M059J (cell line): ENCODE measurements at places on chromosomes 1 and 21. TPM values are rescaled to one million over a fixed set of nuclear protein-coding genes. Genes with fewer than 3 reads are reported as not detected.

FMO3 gene
- total RNA-seq = 0.10 TPM in 1 of 2 replicates, not detected in the other

NKAIN1 gene
- total RNA-seq = 0.12 and 2.8 TPM in 2 replicates

TTC34 gene
- total RNA-seq = 0.05 and 0.07 TPM in 2 replicates

DNA sequence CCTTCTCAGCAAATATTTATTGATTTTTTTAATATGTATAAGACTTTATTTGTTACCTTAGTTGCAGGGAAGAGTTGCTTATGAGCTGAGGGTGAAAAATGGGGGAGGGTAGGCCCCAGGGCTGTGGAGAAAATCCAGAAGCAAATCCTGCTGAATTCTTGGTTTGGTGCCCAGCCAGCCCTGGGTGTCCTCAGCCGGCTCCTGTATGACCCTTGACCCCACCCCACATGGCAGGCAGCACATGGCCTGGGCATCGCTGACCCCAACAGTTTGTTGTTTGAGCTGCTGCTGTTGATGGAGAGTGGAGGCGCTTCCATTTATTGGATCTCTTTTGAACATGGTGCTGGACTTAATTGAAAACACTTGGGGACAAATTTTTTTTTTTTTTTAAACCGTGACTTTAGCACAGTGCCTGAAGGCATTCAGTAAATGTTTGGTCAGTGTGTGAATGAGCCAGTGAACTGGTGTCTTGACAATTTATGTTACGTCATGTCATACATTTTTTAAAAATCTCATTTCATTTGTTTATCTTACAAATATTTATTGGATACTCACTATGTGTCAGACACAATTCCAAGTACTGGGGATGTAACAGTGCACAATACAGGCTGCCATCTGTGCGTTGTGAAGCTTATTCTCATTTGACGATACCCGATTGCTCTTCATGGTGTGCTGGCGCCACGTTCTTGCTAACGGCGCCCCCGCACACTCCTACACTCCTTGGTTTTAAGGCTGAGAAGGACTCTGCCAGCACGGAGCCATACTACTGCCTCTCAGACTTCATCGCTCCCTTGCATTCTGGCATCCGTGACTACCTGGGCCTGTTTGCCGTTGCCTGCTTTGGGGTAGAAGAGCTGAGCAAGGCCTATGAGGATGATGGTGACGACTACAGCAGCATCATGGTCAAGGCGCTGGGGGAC is 98.8 kb downstream of the MTR start:
- peak; percentile 48 for DNase-seq

CD101 gene
- total RNA-seq = 0.07 and 1.2 TPM in 2 replicates

DNA sequence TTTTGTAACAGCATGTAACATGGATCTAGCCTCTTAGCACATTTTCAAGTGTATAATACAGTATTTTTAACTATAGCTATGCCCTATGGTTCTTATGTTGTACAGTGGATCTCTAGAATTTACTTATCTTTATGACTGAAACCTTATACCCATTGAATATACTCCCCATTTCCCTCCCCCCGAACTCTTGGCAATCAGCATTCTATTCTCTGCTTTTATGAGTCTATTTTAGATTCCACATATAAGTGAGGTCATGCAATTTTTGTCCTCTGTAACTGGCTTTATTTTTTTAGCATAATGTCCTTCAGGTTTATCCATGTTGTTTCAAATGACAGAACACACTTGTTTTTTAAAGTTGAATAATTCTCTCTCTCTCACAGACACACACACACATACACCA is 3.1 kb upstream of the GBP6 start:
- no peak for DNase-seq

TCEA3 gene
- total RNA-seq = 0.07 and 0.30 TPM in 2 replicates

GRCh38 chr1:223242382-223242955 is 99.4 kb upstream of the TLR5 start:
- peak; percentile 40 for DNase-seq

- DNase-seq = peak; percentile 47
Measured at GRCh38 chr1:201385299-201385891, 7.9 kb upstream of the TNNT2 start.

OR2T29 gene
- not detected in 2 replicates for total RNA-seq

GRCh38 chr1:21914450-21914849 is 22.7 kb downstream of the HSPG2 start:
- no peak for DNase-seq

DNA sequence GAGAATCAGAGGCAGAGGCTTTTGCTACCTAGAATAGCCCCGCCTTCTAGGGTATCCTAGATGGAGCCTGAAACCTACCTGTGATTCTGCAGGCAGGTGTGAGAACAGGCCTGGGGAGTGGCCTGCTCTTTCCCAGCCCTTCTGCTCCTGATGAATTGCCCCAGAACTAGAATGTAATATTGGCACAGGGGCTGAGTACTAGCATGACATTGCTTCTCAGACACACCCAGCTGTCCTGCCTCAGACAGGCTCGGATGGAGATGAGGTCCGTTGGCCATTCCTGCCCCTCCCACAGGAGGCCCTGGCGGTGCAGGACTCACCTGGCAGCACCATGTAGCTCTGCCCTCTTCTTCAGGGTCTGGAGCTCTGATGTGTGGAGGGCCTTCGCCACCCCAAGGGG is 237.6 kb downstream of the GRIK3 start:
- no peak for DNase-seq

GRCh38 chr1:158196461-158196860 is 15.8 kb downstream of the CD1D start:
- DNase-seq = no peak

DNA sequence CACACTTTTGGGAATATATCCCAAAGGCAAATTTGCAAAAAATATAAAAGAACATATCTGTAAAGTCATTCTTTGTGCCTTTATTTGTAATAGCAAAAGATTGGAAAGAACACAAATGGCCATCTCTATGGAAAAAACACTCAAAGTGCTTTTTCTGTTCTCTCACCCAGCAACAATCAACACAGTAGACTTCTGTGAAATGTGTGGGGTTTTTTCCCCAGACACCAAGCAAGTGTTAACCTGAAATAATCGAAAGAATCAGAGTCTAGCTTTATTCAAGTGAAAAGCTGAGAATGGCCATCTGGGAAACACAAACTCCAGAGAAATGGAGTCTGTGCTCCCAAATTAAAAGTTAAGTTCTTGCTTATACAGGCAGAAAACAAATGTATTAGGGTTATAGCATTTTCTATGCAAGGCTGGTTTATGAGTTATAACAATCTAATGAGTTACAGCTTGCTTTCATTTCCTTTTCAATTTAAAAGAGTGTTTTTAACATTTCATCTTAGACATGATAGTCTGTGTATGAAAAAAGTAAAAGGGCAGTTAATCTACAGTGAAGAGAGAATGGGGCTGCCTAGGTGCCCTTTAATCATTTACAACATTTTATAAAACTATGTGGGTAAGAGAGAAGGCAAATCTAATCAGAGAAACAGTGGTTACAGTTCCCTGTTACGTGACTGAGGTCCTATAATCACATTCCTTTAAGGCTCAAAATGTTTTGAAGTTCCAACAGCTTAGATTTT is 46.6 kb downstream of the SLC30A7 start:
- DNase-seq = no peak

DNA sequence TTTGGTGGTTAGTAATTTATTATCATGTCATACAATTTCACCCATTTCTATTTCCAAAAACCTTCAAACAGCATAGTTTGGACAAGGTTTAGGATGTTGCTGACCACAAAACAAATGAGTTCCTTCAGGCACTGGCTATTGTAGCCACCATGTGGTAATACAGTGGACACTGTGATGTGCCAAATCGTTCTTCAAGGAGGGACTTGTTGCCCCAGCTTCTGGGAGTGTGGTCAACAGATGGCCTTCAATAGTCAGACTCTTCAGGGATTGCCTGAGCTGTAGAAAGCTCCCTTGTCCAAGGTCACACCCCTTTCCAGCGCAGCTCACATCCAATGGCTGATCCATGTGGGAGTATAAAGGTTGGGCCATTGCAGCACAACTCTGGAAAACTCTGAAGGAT is 2.6 kb downstream of the PDE4B start:
- DNase-seq = no peak

CFAP141 gene
- not detected in 2 replicates for total RNA-seq

USH2A gene
- not detected in 2 replicates for total RNA-seq

GRCh38 chr1:108057541-108057940 is 92.6 kb upstream of the VAV3 start:
- peak; percentile 9 for DNase-seq

GRCh38 chr1:220808345-220809186 is 21.9 kb downstream of the MTARC1 start:
- DNase-seq = peak; percentile 95

C1orf141 gene
- not detected in 2 replicates for total RNA-seq

DNA sequence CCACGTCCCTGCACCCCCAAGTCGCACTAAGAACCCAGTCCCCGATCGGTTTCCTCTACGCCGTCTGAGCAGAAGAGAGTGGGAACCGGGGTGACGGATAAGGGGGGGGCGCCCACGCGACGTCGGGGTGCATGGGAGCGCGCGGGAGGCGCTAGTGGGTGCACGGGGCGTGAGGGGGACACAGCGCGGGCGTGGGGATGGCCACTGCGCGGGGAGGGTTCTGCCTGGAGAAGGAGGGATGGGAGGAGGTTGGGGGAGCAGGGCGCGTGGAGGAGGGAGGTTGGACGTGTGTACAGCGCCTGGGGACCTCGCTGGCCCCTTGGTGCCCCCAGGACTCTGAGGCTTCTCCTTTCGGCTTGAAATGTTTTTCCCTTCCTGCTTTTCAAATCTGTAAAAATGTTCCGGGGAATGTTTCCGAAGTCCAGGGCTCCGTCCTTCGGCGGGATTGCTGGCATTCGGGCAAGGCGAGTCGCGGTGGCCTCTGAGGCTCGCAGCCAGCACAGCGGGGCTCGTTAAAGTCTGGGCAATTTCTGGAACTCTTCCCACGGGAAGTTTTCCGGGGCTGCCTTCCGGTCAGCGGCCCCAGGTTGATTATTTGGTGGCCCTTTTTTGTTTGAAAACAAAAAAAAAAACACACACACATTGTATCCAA is 13.1 kb downstream of the RNF220 start:
- peak; percentile 42 for DNase-seq

TMEM52 gene
- total RNA-seq = not detected in 2 replicates

DNA sequence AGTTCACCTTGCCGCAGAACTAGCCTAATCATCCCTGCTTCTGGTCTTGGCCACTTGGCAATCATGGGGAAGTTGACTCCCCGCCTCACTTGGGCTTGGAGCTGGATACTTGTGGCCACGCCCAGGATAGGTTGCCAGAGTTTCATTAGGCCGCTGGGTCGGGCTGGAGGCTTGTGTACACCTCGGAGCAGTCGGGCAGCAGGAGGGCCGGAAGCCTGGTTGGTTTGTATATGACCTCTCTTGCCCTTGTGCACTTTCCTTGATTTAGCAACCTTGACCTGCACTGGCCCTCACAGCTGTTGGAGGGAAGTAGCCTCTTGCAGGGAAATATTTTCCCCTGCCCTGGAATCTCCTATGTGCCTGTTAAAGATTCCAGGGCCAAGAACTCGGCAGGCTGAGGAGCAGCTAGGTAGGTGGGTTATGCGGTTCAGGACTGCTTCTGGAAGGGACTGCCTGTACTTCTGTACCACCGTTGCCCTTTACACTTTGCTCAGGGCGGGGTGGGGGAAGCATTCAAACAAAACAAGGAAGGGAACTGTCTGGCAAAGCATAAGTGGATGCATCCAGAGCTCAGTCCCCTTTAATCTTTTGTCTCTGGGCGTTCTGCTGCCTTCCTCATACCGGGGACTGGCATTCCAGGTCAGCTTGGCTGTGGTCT is 83.5 kb downstream of the UCK2 start:
- no peak for DNase-seq

- no peak for DNase-seq
Measured at GRCh38 chr21:42295845-42296244, 19.4 kb downstream of the TFF3 start.

- no peak for DNase-seq
Measured at GRCh38 chr21:14451546-14451945, 68.6 kb upstream of the HSPA13 start.

DNA sequence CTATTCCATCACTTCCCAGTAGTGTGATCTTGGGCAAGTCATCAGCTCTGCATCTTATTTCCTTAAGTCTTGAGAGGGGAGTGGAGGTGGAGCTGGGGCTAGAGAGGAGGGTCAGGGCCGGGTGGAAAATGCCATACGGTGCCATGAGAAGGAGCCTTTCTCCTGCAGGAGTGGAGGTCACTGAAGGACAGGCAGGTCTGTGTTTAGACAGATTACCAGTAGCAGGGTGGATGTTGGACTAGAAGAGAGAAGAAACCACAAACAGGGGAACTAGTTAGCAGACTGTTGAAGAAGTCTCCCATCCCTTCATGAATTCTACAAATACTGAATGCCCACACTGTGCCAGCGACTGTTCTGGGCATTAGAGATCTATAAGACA is 13.9 kb upstream of the CPT2 start:
- DNase-seq = no peak

- peak; percentile 62 for DNase-seq
Measured at GRCh38 chr1:197774466-197775281, 606 bp downstream of the DENND1B start.

OR2L13 gene
- total RNA-seq = not detected in 2 replicates

PRELP gene
- not detected in 2 replicates for total RNA-seq

SH2D2A gene
- total RNA-seq = 0.71 TPM in 1 of 2 replicates, not detected in the other

S1PR1 gene
- total RNA-seq = 6.8 and 6.9 TPM in 2 replicates

DNA sequence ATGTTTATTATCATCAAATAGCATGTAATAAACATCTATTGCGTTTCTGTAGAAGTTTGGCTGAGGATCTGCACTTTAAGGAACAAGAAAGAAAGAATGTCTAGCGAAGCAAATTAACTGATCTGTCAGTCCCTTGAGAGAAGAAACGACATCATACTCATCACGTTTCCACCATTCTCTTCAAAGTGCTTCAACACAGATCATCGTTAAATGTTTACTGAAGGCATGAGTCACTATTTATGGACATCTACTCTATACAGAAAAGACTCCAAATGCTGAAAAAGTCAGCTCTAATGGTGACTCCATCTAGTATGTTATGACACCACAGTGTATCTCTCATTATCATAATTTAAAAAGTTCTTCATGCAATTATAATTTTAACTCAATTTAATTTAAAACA is 369.1 kb downstream of the RGS7 start:
- DNase-seq = peak; percentile 61

GRCh38 chr1:157090196-157090647 is 9.4 kb downstream of the ETV3L start:
- peak; percentile 74 for DNase-seq

PCSK9 gene
- 1.7 and 3.0 TPM in 2 replicates for total RNA-seq

GRCh38 chr1:30870656-30871055 is 37.9 kb downstream of the SDC3 start:
- no peak for DNase-seq

- no peak for DNase-seq
Measured at GRCh38 chr1:176512966-176513365, 50.0 kb downstream of the PAPPA2 start.

DNA sequence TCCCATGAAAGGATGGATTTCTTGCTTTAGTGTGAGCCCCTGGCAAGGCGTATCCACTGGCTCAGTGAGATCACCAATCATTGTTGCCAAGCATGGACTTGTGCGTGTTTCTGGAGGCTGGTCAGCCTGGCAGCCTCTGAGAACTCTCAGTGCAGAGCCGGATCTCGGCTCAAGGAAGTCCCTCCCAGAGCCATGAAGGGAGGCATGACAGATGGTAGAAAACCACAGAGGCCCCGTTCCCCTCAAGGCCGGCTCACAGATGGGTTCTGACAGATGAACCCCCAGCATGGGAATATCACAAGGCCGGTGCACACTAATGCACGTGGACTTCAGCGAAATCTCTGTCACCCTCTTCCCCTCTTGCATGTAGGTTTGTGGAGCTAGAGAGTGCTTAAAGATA is 290.5 kb downstream of the AJAP1 start:
- DNase-seq = no peak

CRABP2 gene
- total RNA-seq = 21.1 and 31.9 TPM in 2 replicates

C1orf116 gene
- not detected in 2 replicates for total RNA-seq

KIF2C gene
- total RNA-seq = 86.9 and 127 TPM in 2 replicates
